ENCODE measurements at places on chromosomes 11 and 22.

DNA sequence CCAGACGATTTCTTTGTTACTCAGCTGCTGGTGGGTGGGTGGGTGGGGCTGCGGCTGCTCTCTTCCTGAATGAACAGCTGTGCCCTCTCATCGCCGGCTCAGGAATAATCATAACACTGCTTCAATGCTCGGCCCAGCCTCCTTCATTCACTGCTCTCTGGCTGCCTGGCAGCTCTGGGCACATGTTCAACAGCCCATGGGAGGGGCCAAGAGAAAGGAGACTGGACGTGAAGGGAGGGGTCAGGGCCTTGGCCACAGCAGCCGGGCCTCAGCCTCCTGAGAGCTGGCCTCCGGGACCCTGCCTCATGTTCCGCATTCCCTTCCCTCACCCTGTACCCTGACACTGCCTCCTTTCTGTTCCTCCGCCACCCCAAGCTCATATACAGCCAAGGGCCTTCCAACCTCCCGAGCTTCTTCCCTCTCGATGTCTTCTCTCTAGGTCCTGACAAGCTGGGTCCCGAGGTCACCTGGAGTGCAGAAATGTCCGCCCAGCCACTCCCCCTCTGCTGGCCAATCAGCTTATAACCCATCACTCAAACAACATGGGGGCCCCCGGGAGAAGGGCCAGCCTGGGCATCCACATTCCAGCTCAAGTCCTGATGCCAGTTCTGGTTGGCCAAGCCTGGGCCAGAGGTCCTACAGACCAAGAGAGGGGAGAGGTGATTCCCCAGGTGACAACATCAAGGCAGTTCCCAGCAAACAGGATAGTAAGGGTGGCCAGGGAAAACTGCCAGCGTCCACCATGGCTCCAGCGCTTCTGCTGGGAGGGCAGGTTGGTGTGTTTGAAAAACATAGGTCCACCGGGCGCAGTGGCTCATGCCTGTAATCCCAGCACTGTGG is 3.2 kb upstream of the CSDC2 start:
- no peaks in the 10 kb centered on the region for H3K36me3 ChIP-seq
- no peak overlapping the region for H3K4me3 ChIP-seq
- peaks cover 28% of the 10 kb centered on the region for H3K27me3 ChIP-seq
- no peak for DNase-seq
- H3K27ac ChIP-seq, result no peak overlapping the region

DNA sequence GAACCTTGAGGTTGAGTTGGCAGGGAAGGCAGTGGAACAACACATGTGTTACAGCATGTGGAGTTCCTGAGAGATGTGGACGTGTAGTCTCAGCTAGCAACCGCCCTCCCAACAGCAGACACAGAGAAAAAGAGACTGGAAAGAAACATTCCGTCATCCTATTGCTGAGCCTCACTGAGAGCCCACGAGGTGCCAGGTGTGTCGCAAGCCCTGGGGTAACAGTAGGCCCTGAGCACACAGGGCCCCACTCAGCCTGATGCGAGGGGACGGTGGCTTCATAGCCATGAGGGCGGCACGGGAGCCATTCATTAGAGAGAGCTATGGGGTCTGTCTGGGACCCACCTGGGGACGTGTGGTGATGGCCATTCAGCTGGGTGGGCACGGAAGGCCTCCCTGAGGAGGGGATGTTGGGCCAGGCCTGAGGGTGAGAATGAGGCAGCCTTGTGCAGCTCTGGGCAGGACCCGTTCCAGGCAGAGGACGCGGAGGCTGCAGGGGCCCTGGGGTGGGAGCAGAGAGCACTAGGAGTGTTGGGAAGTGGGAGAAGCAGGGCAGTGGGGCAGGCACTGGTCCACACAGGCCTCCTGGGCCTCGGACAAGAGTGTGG is 26.2 kb downstream of the MPPED1 start:
- H3K27me3 ChIP-seq, result no peaks in the 10 kb centered on the region
- no peaks in the 10 kb centered on the region for H3K36me3 ChIP-seq
- DNase-seq, result no peak
- H3K27ac ChIP-seq, result no peak overlapping the region
- H3K4me1 ChIP-seq, result no peaks in the 10 kb centered on the region

DNA sequence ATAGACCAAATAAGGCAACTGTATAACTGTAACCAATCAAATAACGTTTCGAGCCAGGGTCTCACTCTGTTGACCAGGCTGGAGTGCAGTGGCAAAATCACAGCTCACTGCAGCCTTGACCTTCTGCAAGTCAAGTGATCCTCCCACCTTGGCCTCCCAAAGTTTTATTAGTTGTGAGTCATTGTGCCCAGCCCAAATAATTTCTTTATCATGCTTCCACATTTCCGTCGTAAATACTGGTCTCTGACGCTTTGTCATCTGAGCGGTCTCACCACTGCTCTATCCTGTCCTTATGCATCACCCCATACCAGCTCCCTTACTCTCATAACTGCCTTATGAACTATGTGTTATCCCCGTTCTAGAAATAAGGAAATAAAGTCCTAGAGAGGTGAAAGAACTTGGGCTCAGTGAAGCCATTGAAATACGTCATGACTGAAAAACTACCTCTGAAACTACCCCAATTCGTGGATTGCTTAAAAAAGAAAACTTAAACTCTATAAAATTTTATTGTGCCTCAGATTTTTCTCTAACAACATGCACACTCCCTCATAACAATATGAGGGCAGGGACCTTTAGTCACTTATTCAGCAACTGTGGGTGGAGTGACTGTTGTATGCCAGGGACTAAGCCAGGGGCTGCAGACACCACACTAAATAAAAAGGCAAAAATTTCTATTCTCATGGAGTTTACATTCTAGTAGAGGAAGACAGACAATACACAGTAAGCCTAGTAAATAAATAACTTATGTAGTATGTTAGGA is 15.8 kb upstream of the RTN4RL2 start:
- no peak for DNase-seq
- no peak overlapping the region for H3K27ac ChIP-seq

DNA sequence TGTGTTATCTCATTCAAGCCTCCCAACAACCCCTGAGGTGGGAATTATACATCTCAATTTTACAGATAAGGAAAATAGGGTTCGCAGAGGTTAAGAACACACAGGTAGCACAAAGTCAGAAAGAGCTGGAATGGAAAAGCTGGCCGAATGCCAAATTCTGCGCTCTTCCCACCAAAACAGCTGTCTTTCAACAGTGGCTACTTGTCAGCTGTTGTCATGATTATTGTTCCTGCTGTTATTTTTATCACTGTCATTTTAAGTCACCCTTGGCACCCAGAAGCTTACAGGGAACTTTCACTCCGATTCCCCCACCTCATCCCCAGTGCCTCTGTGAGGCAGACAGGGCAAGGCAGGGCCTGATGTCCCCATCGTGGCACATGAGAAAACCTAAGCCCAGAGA is 74.5 kb upstream of the CSNK2A3 start:
- H3K36me3 ChIP-seq, result no peaks in the 10 kb centered on the region
- H3K4me1 ChIP-seq, result no peaks in the 10 kb centered on the region
- no peaks in the 10 kb centered on the region for H3K27me3 ChIP-seq
- no peak overlapping the region for H3K4me3 ChIP-seq
- no peak overlapping the region for H3K27ac ChIP-seq
- DNase-seq, result no peak

DNA sequence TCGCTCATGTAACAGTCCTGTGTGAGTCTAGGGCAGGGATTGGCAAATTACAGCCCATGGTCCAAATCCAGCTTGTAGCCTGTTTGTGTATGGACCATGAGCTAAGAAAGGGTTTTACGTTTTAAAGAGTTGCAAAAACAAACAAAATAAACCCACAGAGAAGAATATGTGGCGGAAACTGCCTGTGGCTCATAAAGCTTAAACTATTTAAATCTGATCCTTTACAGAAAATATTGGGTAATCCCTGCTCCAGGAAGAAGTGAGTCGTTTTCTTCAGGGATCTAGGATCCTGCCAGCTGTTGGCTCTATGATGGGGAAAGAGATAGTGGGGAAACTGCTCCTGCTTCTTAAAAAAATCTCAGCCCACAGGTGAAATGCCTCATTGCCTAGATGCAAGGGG is 3.4 kb upstream of the OR6Q1 start:
- no peaks in the 10 kb centered on the region for H3K36me3 ChIP-seq
- no peak overlapping the region for H3K4me3 ChIP-seq
- no peaks in the 10 kb centered on the region for H3K27me3 ChIP-seq
- no peak for DNase-seq

DNA sequence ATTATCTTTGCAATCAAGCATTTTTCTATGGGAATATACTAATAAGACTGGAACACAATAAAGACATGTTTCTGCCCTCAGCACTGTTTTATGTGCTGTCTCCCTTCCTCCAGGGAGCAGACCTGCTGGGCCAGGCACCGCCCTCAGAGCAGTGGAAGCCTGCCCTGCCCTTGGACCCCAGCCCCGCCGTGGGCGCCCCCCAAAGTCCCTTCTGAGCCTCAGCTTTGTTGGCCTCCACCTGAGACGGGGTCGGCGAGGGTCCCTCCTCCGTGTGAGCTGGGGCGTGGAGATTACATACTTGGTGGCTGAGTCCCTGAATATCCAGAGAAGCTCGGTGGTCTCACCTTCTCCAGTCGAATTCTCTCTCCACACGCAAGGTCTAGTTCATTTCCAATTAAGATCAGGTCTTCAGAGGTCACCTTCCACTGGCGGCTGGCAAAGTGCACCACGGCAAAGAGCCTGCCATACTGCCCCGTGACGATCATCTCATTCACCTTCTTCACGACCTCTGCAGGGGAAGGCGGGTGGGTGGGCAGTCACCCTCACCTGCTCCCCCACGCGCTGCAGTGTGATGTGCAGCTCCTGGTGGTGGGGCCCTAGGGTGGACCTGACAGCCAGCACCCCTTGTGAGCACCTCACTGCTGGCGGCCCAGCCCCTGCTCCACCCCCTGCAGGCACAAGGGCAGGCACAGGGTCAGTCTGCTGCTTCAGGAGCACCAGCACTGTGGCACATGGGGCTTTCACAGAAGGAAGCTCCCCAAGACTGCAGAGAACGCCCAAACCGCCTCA is 7.3 kb downstream of the MRPL21 start:
- no peak for DNase-seq
- H3K36me3 ChIP-seq, result peaks cover 51% of the 10 kb centered on the region
- no peak overlapping the region for H3K27ac ChIP-seq

GRCh38 chr11:75479597-75480145 is 46.1 kb downstream of the GDPD5 start:
- H3K36me3 ChIP-seq, result no peaks in the 10 kb centered on the region
- no peak overlapping the region for H3K27ac ChIP-seq
- peaks cover 19% of the 10 kb centered on the region for H3K4me1 ChIP-seq
- no peak overlapping the region for H3K4me3 ChIP-seq
- no peaks in the 10 kb centered on the region for H3K27me3 ChIP-seq
- no peak for DNase-seq

DNA sequence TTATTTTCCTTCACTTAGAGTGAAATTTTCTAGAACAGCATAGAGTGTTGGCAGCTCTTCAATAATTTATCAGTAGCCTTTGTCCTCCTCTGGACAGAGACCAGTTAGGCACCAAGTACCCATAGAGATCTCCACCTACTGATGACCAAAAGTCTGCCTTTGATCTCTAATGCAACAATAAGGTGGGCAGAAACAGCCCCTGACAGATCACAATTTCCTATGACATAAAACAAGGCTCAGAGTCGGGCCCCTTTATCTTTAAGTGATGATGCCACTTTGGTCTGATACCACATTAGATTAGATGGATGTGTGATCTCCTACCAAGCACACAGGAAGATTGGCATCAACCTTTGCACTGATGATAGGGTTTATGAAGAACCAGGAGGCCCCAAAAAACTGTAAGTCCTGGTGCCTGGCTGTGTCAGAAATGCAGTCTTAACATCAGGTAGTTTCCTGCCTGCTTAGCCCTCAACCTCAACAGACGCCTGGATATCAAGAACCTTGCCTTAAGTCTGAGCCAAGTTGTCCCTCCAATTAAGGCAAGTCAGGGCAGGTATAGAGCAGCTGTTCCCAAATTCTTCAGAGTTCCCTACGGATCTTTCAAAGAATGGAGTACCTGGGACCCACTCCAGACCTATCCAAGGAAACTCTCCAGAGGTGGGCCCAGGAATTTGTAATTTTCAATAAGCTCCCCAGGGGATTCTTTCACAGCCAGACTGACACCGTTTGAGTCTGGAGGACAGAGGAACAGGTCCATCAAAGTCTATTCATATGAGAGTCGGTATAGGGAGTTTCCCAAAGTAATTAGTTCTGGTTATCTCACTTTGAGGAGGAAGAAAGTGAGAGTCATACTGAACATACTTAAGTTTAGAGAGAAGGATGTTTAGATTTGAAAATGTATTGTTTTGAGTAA is 30.6 kb upstream of the TMPRSS4 start:
- peak overlapping the region; percentile 17 for H3K4me3 ChIP-seq
- H3K4me1 ChIP-seq, result peaks cover 83% of the 10 kb centered on the region

DNA sequence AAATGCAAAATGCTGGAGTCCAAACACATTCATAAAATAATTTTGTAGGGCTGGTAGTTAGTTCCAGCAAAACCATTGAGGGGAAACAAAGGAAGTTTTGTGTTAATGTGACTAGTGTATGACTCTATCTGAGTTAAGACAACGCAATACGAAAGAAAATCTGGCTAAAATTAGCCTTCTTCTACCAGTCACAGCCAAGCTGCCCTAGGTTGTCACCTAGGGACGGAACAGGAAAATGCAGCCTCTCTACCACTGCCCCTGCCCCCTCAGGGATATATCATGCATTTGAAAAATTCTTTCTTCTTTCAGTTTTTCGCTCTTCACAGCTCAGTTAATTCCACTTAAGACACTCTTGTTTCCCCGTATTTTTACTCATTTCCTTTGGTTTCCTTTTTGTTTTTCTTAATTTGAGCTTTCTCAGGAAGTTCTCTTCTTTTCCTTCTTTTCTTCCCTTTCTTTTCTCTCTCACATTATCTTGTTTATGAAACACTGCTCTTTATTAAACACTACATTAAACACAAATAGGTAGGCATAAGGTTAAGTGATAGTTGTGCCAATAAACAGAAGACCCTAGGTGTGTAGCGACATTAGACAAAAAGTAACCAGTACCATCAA is 30.6 kb downstream of the KIRREL3 start:
- peaks cover 29% of the 10 kb centered on the region for H3K27me3 ChIP-seq
- DNase-seq, result no peak
- no peak overlapping the region for H3K4me3 ChIP-seq
- no peaks in the 10 kb centered on the region for H3K36me3 ChIP-seq

GRCh38 chr22:32080904-32081303 is 37.8 kb downstream of the SLC5A1 start:
- H3K4me1 ChIP-seq, result no peaks in the 10 kb centered on the region
- no peak for DNase-seq
- no peak overlapping the region for H3K4me3 ChIP-seq
- no peaks in the 10 kb centered on the region for H3K36me3 ChIP-seq

GRCh38 chr22:39900306-39901227 is at the start of gene GRAP2:
GRAP2 (plus strand) TSS chr22:39901084; CDS start chr22:39947107, 46,023 bp downstream.
- peaks cover 20% of the 10 kb centered on the region for H3K36me3 ChIP-seq
- DNase-seq, result peak; percentile 78
- peaks cover 31% of the 10 kb centered on the region for H3K4me1 ChIP-seq
- no peaks in the 10 kb centered on the region for H3K27me3 ChIP-seq

GRCh38 chr11:74157169-74157568 is 13.6 kb downstream of the C2CD3 start:
- peaks cover 46% of the 10 kb centered on the region for H3K36me3 ChIP-seq
- H3K27me3 ChIP-seq, result no peaks in the 10 kb centered on the region
- H3K4me3 ChIP-seq, result no peak overlapping the region
- H3K27ac ChIP-seq, result no peak overlapping the region
- peaks cover 4% of the 10 kb centered on the region for H3K4me1 ChIP-seq
